ENCODE measurements at places on chromosomes 13 and 19.

DNA sequence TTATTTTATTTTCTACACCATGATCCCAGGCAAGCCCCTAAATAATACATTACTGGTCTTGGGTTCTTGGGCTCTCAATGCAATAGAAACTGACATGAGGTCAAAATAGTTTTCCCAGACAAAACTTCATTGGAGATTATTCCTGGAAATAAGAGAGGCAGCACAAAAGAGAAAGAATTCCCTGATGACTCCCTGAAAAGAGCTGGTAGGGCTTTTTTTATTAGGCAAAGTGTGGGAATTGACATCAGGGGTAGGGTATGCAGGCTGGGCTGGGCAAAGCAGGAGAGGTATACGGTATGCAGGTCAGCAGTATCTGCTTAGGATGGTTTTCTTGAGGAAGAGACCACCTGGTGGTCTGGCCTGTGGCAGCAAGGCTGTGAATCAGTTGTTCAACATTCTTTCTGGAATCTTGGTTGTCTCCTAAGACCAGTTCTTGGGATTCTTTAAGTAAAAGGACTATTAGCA, 9.3 kb upstream of the IGFL3 start:
- no peak for DNase-seq

DNA sequence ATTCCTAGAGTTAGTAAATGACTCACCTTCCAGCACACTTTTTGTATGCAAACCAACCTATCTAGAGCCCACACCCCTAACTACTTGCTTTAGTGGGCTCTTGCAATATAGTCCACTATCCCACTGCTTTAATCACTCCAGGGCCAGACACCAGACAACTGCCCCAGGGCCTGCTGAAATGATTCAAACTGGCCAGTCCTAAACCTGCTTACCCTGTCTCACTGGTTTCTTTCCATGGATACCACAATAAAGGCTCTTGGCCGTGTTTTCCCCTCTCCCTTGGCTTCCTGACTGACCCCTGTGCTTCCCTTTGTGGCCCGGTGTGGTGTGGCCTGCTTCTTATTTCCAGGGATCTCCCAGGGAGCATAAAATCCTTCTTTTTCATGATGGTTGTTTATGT, 14.6 kb downstream of the HS6ST3 start:
- no peak for DNase-seq

GRCh38 chr13:112119192-112120030, 52.5 kb downstream of the SOX1 start:
- no peak for DNase-seq

- DNase-seq: no peak
Measured at GRCh38 chr19:50590191-50590590, 22.0 kb upstream of the LRRC4B start.

- no peak for DNase-seq
Measured at GRCh38 chr13:58680115-58680514, 1048.6 kb downstream of the PCDH17 start.

GRCh38 chr13:71380191-71380590, 486.8 kb downstream of the DACH1 start:
- no peak for DNase-seq

GRCh38 chr13:107331359-107331758, 763.4 kb upstream of the ARGLU1 start:
- DNase-seq: no peak

DNA sequence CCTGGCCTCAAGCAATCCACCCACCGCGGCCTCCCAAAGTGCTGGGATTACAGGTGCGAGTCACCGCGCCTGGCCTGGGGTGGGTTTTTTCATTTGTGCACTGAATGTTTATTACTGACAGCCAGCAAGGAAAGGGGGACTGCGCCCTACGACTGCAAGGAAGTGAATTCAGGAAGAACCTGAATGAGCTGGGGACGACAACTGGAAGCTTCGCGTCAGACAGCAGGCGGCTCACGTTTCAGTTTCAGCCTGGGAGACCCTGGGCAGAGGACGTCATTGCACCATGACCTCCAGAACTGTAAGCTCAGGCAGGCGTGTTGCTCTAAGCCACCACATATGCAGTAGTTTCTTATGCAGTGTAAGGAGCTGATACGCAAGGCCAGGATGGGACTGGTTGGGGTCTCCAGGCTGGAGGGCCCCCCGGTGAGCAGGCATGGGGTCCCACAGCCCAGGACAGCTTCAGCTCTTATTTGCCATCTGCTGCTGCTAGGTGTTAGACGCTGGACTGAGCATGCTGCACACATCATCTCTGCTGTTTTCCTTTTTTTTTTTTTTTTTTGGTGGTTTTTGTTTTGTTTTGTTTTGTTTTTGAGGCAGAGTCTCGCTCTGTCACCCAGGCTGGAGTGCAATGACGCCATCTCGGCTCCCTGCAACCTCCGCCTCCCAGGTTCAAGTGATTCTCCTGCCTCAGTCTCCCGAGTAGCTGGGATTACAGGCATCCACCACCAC, 66.6 kb downstream of the GADD45B start:
- DNase-seq: no peak

DNA sequence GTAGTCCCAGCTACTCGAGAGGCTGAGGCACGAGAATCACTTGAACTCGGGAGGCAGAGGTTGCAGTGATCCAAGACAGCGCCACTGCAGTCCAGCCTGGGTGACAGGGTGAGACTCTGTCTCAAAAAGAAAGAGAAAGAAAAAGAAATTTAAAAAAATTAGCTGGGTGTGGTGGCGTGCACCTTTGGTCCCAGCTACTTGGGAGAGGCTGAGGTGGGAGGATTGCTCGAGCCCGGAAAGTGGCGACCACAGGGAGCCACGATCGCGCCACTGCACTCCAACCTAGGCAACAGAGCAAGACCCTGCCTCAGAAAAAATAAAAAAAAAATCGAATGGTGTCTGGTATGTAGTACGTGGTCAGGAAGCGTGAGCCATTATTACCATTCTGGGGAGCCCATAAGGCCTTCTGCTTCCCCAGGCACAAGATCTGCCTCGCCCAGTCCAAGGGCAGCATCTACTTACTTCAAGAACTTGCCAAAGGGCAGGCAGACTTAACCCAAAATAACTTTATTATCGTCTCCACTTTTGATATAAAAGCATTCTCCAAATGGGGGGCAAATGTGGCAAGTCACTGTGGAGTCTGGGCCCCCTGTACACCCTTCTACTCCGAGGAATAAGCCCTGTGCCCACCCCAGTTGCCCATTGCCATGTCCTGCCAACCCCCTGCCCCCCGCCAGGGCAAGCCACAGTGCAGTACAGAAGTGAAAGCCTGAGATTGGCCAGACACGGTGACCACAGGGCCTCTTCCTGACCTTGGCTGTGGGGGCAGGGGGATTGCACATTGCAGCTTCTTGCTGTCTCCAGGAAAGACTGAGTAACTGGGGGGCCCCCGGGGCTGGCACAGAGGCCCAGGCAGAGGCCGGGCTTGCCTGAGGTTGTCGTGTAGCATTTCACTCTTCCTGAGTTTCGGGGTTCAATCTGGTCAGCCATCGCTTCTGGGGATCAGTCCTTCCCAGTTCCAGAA, 12.6 kb downstream of the CCL25 start:
- DNase-seq: no peak

- no peak for DNase-seq
Measured at GRCh38 chr13:42649831-42650230, 75.9 kb downstream of the TNFSF11 start.

GRCh38 chr13:113650275-113650674, 7.7 kb downstream of the ATP4B start:
- no peak for DNase-seq

GRCh38 chr19:45079911-45080370, 881 bp downstream of the GEMIN7 start:
- no peak for DNase-seq

GRCh38 chr13:75219479-75220237, 262.3 kb downstream of the TBC1D4 start:
- peak; percentile 65 for DNase-seq

GRCh38 chr13:110470272-110471009, 91.1 kb downstream of the RAB20 start:
- DNase-seq: no peak

DNA sequence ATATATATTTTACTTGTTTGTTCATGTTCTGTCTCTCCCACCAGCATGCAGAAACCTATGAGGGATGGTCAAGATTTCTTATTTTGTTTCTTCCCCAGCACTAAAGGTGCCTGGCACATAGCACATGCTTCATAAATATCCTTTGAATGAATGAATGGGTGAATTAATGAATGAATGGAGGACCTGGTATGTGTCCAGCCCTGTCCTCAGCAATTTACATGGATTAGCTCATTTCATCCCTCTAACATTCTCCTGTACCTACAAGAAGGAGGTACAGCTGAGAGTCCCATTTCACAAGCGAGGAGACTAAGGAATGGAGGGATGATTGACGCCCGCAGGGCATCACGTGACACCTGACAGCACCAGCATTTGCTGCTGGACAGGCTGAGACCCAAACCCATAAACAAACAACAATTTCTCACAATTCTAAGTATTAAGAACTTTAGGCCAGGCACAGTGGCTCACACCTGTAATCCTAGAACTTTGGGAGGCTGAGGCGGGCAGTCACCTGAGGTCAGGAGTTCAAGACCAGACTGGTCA, 6.8 kb upstream of the BCAT2 start:
- no peak for DNase-seq

GRCh38 chr19:41706741-41707501, 1.5 kb upstream of the CEACAM5 start:
- peak; percentile 43 for DNase-seq

- DNase-seq: no peak
Measured at GRCh38 chr19:33689138-33689746, 67.5 kb downstream of the CHST8 start.

DNA sequence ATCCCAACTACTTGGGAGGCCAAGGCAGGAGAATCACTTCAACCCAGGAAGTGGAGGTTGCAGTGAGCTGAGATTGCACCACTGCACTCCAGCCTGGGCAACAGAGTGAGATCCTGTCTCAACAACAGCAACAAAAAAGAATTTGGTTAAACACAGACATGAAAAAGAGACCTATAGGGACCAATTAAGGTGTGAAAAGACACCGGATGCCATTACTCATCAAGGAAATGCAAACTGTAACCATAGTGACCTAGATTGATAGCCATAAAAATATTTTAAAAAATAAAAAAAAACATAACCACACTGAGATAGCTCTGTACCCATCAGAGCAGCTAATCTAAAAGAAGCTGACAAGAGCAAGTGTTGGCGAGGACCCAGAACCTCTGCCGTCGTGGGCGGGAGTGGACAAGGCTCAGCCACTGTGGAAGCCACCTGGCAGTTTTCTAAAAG, 37.1 kb upstream of the ISYNA1 start:
- DNase-seq: no peak

DNA sequence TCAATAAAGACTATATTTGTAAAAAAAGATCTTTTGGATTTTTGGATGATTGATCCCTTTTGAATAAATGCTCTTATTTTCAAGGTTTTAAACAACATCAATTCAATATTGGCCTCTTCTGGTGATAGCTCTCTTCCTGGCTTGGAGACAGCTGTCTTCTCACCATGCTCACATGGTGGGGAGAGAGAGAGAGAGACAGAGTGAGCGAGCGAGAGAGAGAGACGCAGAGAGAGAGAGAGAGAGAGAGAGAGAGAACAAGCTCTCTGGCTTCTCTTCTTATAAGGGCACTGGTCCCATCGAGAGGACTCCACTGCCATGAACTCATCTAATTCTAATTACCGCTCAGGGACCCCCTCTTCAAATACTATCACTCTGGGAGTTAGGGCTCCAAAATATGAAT, 32.1 kb upstream of the FARP1 start:
- no peak for DNase-seq

- no peak for DNase-seq
Measured at GRCh38 chr13:43911871-43912270, 32.2 kb downstream of the LACC1 start.

DNA sequence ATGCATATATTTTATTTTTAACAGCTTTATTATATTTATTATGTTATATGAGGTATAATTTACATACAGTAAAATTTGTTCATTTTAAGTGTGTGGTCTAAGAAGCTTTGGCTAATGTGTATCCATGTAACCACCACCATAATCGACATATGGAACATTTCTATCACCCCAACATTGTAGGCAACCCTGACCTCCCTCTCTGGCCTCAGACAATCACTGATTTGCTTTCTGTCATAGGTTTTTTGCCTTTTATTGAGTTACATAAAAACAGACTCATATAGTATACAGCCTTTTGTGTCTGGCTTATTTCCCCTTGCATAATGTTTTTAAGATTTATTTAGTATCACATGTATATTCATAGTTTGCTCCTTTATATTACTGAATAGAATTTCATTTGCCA, 90.7 kb upstream of the KL start:
- no peak for DNase-seq

GRCh38 chr19:49119411-49120324, at the start of gene PPFIA3:
PPFIA3 (plus strand) TSS chr19:49119544; CDS start chr19:49127874, 8,330 bp downstream.
- DNase-seq: no peak

DNA sequence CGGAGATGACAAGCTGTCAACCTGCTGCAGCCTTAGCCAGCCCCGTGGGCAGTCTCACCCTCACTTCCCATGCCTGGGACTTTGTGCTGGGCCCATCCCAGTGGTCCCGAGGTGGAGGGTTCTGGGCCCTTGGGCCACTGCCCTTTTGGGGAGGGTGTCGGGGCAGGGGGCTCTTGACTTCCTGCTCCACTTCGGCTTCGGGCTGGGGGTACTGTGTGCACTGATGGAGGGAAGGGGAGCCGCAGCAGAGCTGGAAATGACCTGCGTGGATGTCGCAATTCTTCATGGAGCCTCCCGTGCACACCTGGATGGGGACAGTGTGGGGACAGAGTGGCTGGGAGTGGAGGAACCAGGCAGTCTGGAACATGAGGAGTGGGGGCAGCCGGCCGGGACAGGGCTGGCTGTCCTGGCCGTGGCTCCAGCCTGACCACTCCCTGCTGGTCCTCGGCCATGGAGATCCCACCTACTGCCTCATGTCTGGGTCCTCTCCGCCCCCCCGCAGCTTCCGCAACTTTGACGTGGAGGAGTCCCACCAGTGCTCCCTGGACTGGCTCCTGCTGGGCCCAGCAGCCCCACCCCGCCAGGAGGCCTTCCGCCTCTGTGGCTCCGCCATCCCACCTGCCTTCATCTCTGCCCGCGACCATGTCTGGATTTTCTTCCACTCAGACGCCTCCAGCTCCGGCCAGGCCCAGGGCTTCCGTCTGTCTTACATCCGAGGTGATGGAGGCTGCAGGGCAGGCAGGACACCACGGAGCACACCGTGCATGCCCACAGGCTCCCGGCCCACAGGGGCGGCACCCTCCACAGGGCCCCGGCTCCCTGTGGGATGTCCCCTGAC, 10.2 kb downstream of the LRP3 start:
- DNase-seq: no peak

- DNase-seq: peak; percentile 79
Measured at GRCh38 chr19:18007917-18008673, at the start of gene ARRDC2. ARRDC2 (plus strand) TSS chr19:18008170; CDS start chr19:18008311, 141 bp downstream.
